AG08395 (cell line): ENCODE measurements at places on chromosomes 5 and 9.

DNA sequence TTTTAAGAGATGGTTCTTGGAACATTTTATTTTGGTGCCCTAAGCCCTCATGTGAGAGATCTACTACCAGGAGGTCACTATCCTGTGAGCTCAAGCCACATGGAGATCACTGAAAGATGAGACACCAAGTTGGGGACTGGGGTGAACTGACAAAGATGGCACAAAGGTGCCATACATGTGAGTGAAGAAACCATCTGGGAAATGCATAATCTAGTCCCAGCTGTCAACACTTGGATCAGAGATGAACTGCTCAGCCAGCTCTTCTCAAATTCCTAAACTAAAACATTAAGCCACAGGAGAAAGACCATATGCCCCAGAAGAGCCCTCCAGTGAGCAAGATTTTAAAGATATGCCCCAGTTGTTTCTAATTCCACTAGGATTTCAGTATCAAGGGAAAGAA is 22.2 kb upstream of the MYOT start:
- DNase-seq = no peak

DNA sequence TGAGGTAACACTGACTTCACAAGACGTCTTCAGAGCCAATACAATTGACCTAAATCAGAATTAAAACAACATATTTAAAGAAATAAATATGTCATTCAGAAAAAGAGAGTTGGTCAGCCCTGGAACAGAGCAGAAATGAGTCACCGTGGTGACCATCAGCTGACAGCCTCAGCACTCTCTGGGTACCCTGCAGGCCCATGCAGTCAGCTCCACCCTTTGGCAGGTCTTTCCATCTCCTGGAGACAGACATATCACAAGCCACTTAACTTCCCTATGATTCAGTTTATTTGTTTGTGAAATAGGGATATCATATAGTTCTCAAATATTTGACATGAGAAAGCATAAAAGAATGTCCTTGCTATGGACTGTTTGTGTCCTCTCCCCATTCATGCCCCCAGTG is 151.6 kb upstream of the MEF2C start:
- peak; percentile 31 for DNase-seq

DNA sequence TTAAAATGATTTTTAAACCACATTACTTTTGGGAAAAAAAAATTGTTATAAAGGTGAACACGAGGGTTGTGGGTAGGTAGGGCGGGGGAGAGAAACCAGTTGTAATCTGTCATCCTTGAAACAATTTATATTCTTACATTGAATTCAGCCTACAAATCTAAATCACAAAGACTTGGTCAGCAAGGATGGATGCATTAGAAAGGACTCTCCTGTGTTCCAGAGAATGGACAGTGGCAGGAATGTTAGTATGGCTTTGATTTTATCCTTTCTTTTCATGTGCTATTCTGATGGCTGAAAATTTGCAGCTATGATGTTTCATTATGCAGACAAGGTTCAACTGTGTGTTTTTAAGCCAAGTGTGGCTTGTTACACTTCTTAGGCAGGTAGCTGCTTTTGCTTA is 234.7 kb downstream of the SLF1 start:
- no peak for DNase-seq

DNA sequence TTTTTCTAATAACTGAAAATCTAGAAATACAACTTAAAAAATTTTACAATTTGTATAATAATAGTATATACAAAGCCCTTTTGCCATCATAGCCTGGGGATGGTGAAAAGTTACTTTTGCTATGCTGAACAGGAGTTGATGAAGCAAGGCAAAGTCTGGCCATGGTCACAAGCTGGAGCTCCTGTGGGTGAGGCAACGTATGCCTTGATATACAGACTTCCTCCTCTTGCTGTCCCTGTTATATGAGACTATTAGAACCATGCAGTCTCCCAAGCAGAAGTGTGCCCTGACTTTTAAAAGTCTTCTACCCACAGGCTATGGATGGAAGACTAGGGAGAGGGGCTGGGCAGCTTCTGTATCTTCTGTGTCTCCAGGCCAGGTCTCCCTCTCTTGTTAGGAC is 15.7 kb downstream of the FAM151B start:
- DNase-seq = no peak

GRCh38 chr5:132733499-132734148 is 3.7 kb downstream of the KIF3A start:
- DNase-seq = no peak

DNA sequence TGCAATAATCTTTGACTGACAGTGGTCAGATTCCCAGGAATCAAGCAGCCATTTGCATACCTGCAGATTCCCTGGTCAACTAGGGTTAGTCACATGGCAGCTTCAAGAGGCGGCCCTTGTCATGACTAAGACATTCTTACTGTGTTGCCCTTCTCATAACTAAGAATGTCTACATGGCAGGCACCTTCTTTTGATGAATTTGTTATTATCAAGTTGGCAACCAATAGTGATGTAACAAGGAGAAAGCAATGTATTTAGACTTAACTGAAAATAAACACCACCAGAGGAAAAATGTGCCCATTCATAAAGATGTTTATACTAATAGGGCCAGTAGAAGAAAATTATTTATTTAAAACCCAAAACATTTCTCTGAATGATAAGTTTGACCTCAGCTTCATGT is 215.6 kb downstream of the TLE1 start:
- no peak for DNase-seq

DNA sequence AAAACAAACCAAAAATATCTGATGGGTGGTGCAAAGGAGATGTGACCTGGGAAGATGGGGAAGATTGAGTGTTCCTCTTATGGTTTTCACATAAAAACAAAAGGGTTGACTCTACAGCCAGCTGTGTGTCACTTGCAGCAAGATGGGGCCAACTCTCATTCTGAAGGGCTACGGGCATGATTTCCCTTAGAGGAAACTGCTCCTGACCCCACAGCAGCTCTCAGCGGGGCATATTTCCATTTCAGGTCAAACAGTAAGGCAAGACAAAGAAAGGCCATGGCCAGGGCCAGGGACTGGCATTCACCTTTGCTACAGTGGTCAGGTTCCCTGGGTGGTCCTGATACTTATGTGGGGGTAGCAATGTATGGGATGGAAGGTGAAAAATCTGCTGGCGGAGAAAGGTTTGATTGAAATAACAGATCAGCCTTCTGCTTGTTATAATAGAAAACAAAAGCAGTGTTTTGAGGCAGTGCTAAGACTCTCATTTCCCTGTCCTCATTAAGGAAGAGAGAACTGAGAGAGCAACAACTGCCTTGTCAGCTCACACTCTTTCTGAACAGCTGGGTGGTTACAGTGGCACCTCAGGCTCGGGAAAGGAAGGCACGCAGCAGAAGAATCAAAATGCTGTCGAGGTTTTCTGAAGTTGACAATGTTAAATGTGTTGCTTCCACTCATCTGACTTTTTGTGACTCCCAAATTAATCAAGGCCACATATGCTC is 120.7 kb upstream of the PCA3 start:
- DNase-seq = no peak

- DNase-seq = no peak
Observed at GRCh38 chr5:146653560-146653959, 137.6 kb upstream of the GPR151 start.

DNA sequence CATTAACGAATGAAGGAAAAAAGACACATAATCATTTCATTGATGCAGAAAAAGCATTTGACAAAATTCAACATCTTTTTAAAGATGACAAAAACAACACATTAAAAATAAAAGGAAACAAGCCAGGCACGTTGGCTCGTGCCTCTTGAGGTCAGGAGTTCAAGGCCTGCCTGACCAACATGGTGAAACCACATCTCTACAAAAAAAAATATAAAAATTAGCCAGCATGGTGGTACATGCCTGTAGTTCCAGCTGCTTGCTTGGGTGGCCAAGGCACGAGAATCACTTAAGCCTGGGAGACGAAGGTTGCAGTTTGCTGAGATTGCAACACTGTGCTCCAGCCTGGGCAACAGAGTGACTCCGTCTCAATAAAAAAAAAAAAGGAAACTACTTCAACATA is 77.0 kb downstream of the ERCC6L2 start:
- DNase-seq = no peak

GRCh38 chr9:135882011-135882410 is 25.3 kb downstream of the CAMSAP1 start:
- no peak for DNase-seq

DNA sequence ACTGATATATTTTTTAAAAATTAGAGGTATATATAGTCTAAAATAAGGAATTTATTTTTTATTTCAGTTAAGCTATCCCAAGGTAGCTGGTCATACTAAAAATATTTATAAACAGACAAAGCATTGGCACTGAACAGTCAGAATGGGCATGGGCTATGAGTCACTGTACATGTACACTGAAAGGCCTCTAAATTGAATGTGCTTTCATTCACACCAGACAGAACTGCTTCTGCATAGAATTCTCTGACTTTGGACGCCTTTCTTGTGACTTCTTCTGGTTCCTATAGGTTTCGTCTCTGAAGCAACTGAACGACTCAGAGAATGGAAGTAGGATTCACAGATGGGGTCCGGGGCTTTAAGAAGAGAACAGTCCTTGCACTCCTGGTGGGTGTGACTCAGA is 394.8 kb upstream of the MEF2C start:
- peak; percentile 36 for DNase-seq

- DNase-seq = no peak
Observed at GRCh38 chr5:90119531-90119971, 290.0 kb downstream of the CETN3 start.

DNA sequence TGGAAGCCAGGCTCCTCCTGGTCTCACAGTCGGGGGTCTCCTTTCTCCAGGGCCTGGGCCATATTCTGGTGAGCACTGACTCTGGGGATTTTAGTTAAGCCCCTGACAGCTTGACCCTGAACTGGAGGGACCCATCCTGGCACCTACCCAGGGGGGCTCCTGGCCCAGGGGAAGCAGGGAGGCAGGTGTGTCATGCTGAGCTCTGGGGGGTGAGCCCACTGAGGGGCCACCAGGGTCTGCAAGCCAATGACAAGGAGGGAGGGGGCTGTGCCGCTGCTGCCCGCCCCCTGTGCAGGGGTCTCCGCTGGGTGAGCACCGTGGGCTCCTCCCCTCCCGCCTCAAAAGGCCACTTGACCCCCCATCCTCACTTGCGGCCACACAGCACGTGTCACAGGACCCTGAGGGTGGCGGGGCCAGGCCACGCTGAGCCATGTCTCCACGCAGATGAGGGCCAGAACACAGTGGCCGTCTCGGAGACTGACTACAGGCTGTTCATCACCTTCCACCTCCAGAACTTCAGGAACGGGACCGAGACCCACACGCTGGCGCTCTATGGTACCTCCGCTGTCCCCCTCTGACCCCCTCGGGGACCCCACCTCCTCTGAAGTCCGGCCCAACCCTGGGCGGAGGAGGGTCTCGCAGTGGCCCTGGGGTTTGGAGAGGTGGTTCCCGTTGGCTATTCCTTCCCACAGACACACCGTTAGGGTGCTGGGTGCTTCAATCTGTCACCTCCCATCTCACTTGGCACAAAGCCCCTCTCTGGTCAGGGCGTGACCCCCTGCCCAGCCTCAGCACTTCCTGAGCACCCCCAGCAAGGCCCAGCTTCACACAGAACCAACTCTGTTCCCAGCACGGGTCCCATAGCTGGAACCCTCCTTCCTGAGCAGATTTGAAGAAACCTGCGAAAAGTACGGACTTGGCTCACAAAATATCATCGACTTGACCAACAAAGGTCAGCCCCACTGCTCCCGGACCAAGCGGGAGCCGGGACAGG is 2.0 kb downstream of the LCN9 start:
- no peak for DNase-seq

- DNase-seq = no peak
Observed at GRCh38 chr5:41414598-41414997, 95.8 kb downstream of the PLCXD3 start.

- peak; percentile 8 for DNase-seq
Observed at GRCh38 chr5:55063899-55064298, 38.5 kb upstream of the GZMA start.
